Mucosa of gallbladder (tissue), 1 donor: ENCODE measurements at places on chromosomes 6 and 20. TPM values are rescaled to one million over a fixed set of nuclear protein-coding genes. Genes with fewer than 3 reads are reported as not detected.

DNA sequence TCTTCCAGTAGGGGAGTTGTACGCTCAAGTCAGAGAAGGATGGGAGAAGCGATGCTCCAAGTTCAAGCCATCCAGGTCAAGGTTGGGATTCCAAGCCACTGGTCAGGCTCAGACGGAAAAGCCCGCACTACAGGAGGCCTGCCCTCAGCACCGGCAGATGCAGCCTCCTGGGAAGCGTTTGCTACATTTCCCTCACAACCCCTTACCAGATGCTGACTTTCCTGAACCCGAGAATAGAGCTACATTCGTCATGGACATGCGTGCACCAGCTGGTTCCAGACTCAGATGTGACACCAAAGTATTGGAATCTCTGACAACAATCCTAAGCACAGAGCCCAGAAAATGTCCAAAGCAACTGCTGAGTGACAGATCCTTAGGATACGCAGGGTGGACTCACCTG lies 174.8 kb downstream of the SASH1 start:
- DNase-seq, result no peak

DNA sequence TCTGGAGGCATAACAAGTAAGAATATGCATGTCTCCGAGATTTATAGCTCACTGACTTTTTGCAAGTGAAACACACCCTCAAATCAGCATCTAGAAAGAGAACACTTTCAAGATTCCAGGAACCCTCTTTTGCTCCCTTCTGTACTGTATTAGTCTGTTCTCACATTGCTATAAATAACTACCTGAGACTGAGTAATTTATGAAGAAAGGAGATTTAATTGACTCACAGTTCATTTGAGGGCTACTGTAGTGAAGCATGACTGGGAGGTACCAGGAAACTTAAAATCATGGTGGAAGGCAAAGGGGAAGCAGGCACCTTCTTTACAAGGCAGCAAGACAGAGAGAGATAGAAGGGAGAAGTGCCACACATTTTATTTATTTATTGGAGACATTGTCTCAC lies 269.9 kb downstream of the UTRN start:
- DNase-seq, result no peak

GRCh38 chr6:30091577-30092381 lies 16.2 kb upstream of the RNF39 start:
- DNase-seq, result peak; percentile 86

DNA sequence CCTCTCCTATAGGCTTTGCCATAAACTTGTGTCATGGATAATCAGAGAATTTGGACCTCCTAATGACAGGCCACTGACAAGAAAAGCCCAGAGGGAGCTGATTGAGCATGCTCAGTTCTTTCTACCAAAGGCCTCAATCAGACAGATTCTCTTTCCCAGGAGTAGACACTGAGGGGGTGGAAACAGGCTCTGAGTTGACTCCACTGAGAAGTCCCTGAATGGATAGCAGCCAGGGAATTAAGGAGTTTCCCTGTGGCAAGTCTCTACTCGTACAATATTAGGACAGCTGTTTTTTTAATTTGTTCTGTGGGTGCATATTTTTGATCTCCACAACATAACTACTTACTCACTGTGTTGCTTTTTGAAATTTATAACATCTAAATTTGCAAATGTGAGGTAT lies 63.3 kb downstream of the SLC16A10 start:
- no peak for DNase-seq

- no peak for DNase-seq
Measured at GRCh38 chr6:73624896-73625295, 28.9 kb downstream of the SLC17A5 start.

- no peak for DNase-seq
Measured at GRCh38 chr6:168866534-168866933, 387.1 kb downstream of the THBS2 start.

DEFB124 gene
- total RNA-seq, result 0.81 TPM
